NCI-H1105 treated with DMSO at 0.1 percent for 48 hours (cell line): ENCODE measurements at places on chromosomes 6 and 20.
A peak's percentile ranks its signal among the peaks of the same experiment; 100 is the strongest.

DNA sequence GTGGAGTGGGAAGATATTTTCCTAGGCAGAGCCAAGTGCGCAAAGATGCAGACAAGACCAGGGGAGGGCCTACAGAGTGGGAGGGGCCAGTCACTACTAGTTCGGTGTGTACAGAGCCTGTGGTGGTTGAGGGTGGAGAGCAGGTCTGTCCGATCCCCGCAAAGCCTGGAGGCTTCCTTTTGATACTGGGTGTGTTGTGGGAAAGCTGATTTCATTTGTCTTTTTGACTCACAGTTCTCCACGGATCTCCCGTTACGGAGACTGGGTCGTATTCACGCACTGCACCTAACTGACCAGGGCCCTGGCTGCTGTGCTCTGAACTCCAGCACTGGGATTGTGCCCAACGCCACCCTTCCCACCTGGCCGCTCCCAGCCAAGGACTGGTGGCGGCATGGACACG, 1.4 kb upstream of the TIAM2 start:
- DNase-seq: no peak

DNA sequence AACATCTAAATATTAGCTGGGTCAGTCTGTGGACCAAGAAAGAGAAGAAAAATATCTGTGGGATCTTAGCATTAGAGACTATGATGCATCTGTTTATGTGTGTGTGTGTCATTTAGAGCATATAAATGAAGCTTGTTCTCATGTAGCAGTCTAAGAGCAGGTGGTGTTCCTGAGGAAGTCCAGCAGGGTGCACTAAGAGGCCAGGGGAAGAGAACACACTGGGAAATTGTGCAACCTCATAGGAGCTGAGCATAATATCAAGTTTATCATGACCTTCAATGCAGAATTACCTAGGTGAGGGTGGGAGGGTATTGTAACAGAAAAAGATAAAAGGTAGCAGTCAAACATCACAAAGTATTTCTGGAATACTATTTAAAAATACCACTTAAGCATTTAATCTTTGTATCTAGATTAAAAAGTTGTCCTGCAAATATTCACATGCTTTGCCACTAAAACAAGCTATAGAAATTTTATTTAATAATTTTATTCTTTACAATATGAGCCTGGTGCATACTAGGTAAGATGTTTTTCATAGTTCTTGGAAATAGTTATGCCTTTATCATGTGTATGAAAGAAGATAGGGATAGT, 80.5 kb downstream of the SMPDL3A start:
- DNase-seq: peak; percentile 78

DNA sequence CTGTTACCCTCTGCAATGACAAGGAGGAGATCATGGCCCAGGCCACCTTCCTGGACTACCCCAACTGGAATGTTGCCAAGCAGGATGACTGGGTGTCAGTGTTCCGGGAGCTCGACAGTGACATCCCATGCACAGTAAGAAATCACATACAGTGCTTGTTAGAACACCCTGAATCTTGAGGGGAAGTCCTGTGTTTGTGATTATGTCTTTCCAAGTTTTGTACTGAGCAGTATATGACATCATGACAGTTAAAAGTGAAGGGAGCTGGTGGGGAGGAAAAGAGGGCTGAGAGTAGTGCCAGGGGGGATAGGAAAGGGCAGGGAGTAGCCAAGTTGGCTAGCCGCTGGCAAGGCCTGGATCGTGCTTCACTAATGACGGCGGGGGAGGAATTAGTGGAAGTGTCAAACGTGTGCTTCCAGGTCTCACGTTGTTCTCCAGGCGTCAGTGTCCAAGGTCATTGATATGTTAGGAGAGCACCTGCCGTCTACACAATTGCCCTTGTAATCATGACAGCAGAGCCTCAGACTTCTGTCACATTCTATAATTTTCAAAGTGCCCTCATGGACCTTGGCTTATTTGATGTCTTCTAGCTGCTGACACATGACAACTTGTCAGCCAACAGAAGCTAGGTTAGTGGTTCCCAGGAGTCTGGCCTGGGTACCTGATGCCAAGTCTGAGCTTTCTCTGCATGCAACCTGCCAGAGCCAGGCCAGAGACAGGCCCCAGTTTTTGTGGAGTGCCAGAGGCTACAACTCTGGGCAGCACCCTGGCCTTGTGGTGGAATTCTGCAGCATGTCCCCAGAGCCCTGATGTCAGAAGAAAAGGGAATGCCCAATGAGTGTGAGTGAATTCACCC, 18.8 kb downstream of the CFAP61 start:
- no peak for DNase-seq

GRCh38 chr6:6461138-6461537, 127.4 kb upstream of the LY86 start:
- DNase-seq: no peak

DNA sequence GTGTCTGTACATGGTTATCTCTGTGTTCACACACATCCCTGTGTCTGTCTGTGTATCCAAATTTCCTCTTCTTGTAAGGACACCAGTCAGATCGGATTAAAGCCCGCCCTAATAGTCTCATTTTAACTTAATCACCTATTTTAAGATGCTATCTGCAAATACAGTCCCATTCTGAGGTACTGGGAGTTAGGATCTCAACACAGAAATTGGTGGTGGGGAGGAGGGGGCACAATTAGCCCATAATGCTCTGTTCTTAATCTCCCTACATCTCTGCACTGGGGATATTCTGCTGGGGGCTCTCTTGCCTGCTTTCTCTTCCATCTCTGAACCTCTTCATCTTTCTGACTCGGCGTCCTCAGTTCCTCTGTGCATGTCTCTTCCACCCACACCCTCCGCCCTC, 320.7 kb downstream of the CDC5L start:
- no peak for DNase-seq

- DNase-seq: peak; percentile 66
Observed at GRCh38 chr6:134267917-134268361, 50.0 kb downstream of the SGK1 start.

- no peak for DNase-seq
Observed at GRCh38 chr6:49052901-49053300, 410.2 kb downstream of the MMUT start.

- DNase-seq: no peak
Observed at GRCh38 chr6:5270093-5270680, 8.9 kb downstream of the FARS2 start.

- no peak for DNase-seq
Observed at GRCh38 chr6:30769088-30769852, 24.9 kb upstream of the IER3 start.
